Suppressor macrophage treated with lipopolysaccharide for 4 hours (primary cell): ENCODE measurements at places on chromosomes 5 and 9.

GRCh38 chr5:39755452-39755851 lies 330.7 kb upstream of the DAB2 start:
- DNase-seq: no peak

- no peak for DNase-seq
Measured at GRCh38 chr5:124642151-124642550, 104.3 kb downstream of the ZNF608 start.

GRCh38 chr5:120465436-120465961 lies 1.4 kb downstream of the PRR16 start:
- DNase-seq: no peak

- peak; percentile 27 for DNase-seq
Measured at GRCh38 chr5:13478831-13479465, 465.5 kb downstream of the DNAH5 start.
